ENCODE measurements at places on chromosomes 6 and 20.
A peak's percentile ranks its signal among the peaks of the same experiment; 100 is the strongest.

GRCh38 chr6:1477432-1478090 is 88.2 kb downstream of the FOXF2 start:
- DNase-seq = peak; percentile 14

- DNase-seq = no peak
Observed at GRCh38 chr6:94177429-94177828, 758.1 kb upstream of the EPHA7 start.

GRCh38 chr20:17961587-17961940 is 7.0 kb downstream of the SNX5 start:
- DNase-seq = no peak

- DNase-seq = no peak
Observed at GRCh38 chr20:38034108-38034649, 633 bp downstream of the RPRD1B start.

DNA sequence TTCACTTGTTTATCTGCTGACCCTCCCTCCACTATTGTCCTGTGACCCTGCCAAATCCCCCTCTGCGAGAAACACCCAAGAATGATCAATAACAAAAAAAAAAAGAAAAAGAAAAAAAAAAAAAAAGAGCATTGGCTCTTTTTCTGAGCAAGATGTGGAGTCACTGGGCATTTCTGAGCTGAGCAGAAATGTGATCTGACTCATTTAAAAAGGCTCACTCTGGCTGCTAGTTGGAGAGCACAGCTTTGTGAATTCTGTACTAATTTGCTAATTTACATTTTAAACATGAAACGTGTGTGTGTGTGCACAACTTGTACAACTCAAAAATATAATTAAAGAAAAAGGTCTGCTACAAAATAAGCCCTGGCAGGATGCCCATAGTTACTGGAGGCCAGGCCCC is 20.2 kb downstream of the SCML4 start:
- DNase-seq = no peak

DNA sequence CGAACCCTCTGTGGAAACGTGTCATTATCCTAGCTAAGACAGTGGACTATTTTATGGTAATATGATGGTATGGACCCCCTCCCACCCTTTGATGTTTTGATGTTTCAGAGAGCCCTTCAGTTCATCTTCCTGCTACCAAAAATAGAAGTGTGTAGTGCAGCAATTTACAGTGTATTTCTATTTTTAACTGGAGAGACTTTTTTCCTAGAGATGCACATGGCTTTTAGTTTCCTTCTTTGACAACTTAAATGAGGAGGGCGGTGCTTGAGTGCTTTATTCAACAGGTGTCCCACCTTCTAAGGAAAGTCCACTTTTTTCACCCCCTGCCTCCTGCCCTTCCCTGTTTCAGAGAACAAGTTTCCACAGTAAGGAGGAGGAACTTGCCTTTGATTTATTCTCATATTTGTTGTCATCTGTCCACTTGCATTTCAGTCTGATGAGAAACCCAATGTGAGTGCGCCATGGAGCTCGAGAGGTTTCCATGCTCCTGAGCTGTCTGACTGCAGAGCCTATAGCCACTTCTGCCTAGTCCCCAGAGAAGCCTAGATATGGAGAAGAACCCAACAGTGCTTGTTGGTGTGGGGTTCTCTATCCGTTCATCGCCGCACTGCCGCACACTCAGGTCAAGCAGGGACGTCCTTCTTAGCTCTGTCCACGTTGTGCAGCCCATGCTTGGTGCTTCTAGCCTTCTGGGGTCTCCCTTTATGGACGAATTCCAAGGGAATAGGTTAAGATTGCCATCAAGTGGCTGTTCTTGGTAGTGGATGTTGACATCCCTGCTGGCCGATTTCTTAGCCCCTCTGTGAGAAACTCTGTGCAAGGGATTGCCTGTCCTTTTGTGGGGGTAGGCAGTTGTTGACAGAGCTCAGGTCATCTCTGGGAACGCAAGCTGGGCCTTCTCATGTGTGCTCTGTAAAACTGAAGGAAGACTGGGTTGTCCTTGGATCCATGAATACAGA is 144.2 kb downstream of the JARID2 start:
- DNase-seq = peak; percentile 70

DNA sequence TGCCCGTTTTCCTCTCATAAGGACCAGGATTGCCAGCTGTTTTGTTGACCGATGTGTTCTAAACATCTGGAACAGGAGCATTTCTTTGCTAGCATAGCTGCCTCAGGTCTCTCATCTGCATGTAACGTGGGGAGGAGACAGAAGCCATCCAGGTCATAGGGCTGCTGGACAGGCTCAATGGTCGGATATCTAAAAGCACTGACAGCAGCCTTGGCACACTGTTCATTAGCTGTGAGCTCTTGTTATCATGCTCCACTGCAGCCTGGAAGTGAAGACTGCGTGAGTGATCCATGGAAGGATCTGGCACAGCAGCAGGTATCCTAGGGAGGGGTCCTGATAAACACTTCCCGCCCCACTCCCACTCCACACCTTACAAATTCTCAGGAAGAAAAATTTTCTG is 175.3 kb downstream of the LRFN2 start:
- no peak for DNase-seq

DNA sequence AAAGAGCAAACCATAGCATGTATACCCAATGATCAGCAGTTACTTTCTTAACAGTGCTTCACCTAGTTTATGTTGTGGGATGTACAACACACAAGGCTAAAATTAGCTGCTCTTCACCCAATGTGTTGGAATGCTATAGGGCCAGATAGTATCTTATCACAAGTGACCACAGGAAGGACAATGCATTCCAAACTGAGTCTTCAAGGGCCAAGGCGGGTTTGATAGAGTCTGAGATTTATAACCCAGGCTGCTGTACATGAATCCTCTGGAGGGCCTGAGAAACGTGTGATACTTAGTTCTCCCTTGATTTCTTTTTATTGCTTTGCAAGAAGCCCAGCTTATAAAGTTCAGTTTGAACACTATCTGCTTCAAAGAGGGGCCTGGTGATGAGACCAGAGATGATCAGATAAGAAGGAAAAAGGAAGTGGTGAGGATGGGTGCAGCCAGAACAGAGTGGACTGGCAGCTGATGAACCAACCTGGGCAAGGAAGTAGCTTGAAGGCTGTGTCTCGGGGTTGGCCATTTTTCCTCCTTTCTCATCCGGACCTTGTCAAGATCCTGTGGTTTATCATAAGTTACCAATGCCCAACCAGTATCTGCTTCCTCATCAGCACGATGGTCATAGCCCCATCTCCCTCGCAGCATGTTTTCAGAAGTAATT is 62.2 kb upstream of the BMP2 start:
- peak; percentile 24 for DNase-seq

- peak; percentile 65 for DNase-seq
Observed at GRCh38 chr6:30686009-30686907, at the start of gene PPP1R18. Gene PPP1R18 (minus strand): TSS chr6:30686645. CDS start chr6:30686018, 627 bp downstream.

GRCh38 chr6:6652932-6653331 is 64.4 kb downstream of the LY86 start:
- DNase-seq = no peak

DNA sequence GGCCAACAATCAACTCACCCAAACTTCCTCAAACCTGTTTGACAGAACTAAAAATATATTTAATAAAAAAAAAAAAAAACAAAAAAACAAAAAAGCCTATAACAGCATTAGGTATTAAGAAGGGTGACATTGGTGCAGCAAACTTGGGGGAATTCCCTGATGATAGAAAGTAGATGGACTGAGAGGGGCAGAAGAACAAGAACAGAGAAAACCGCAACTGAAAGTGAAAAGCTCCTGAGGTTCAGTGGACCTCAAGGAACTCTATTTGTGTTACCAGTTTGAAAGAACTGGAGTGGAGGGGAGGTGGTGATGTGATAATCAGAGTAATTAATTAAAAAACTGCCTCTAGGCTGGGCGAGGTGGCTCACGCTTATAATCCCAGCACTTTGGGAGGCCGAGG is 53.8 kb downstream of the MACROD2 start:
- no peak for DNase-seq

DNA sequence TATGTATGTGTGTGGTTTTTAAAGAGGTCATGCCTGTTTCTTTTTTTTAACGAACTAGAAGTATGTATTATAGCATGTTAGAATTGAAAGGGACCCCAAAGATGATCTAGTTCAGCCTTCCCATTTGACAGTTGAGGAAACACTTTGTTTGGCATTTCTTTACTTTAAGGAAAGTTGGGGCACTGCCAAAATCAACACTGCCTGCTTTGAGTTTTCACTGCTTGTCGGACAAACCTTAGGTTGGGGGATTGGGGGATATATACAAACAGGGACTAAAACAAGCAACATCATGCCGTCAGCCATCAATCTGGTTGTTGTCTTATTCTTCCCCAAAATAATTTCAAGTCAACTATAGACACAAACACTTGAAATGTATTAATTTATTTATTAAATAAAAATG is 14.1 kb upstream of the CALHM6 start:
- no peak for DNase-seq

- no peak for DNase-seq
Observed at GRCh38 chr6:101531538-101531937, 138.0 kb downstream of the GRIK2 start.

GRCh38 chr6:84618046-84618752 is 146.2 kb downstream of the TBX18 start:
- peak; percentile 73 for DNase-seq

GRCh38 chr6:116352515-116353471 is 18.0 kb upstream of the DSE start:
- DNase-seq = peak; percentile 84

GRCh38 chr6:156842598-156843250 is 65.5 kb downstream of the ARID1B start:
- DNase-seq = no peak

DNA sequence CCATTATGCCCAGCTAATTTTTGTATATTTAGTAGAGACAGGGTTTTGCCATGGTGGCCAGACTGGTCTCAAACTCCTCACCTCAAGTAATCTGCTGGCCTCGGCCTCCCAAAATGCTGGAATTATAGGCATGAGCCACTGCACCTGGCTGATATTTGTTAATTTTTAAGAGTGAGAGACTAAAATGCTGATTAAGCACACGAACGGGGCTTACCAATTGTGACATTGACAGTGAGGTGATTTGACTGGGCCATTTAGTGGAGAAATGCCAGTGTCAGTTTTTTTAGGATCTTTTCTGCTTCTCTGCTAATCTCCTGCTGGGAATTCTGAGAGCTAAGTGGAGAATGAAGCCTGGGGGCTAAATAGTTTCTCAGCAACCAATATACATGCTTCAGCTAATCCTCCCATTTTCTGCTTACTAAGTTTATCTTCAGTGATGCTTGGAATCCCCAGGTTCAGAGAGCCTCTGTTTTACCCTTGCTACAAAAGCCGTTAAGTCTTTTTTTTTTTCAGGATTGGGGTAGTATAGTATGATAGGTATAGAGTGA is 9.8 kb upstream of the DEFB123 start:
- no peak for DNase-seq

Measured in fibroblast of villous mesenchyme (primary cell).